Central memory CD8-positive, alpha-beta T cell (primary cell): ENCODE measurements at places on chromosomes 6 and 20.

DNA sequence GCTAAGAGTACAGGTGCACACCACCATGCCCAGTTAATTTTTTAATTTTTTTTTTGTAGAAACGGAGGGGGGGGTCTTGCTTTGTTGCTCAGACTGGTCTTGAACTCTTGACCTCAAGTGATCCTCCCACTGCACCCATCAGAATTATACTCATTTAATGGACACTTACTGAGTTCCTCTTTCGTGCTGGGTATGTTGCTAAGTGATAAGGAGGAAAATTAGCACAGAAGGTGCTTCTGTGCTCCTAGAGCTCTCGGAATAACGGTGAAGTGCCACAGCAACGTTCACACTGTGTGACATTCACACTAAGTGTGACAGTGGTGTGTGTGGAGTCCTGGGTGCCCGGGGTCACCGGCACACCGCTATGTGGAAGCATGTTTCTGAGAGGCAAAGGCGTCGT lies 32.1 kb upstream of the BMP6 start:
- no peaks in the 10 kb centered on the region for H3K36me3 ChIP-seq
- H3K27ac ChIP-seq = no peak overlapping the region
- no peaks in the 10 kb centered on the region for H3K4me1 ChIP-seq
- DNase-seq = no peak
- no peak overlapping the region for H3K4me3 ChIP-seq

- DNase-seq = no peak
- peaks cover 61% of the 10 kb centered on the region for H3K27me3 ChIP-seq
- H3K27ac ChIP-seq = no peak overlapping the region
- no peak overlapping the region for H3K4me3 ChIP-seq
- no peaks in the 10 kb centered on the region for H3K36me3 ChIP-seq
Observed at GRCh38 chr6:137530404-137530803, 36.2 kb upstream of the OLIG3 start.

DNA sequence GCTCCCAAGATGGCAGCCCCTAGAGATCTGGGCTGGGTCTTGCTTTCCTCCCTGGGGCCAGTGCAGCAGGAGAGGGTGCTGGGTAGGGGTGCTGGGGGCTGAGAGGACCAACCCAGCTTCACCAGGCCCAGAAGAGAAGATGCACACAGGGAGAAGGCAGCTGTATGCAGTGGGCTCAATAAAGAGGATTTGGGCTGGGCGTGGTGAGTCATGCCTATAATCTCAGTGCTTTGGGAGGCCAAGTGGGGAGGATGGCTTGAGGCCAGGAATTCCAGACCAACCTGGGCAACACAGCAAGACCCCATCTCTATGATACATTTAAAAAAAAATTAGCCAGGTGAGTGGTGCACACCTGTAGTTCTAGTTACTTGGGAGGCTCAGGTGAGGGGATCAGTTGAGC lies 25.7 kb upstream of the EMILIN3 start:
- peaks cover 5% of the 10 kb centered on the region for H3K4me1 ChIP-seq
- H3K27ac ChIP-seq = no peak overlapping the region
- peaks cover 1% of the 10 kb centered on the region for H3K36me3 ChIP-seq
- no peak for DNase-seq
- no peaks in the 10 kb centered on the region for H3K27me3 ChIP-seq

- DNase-seq = no peak
- H3K4me1 ChIP-seq = peaks cover 24% of the 10 kb centered on the region
- H3K4me3 ChIP-seq = no peak overlapping the region
Observed at GRCh38 chr6:108961985-108962384, 113.8 kb downstream of the ARMC2 start.

DNA sequence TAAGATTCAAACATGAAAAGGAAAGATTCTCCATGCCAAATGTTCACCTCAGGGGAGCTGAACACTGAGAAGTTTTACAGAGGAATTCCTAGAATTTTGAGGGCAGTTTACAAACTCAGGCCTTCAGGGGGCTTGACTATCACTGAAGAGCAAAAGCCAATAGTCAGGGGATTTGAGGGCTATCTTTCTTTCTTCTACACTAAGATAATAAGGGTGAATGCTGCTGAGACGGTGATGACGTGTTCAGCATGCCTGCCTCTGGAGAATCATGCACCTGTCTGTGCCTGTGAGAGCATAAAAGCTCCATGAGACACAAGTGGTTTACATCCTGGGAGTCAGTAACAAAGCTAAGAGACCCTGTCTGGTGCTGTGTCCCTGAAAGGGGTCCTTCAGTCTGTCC lies 1085.6 kb downstream of the KIF16B start:
- H3K27ac ChIP-seq = no peak overlapping the region
- no peaks in the 10 kb centered on the region for H3K27me3 ChIP-seq
- peaks cover 2% of the 10 kb centered on the region for H3K36me3 ChIP-seq
- no peaks in the 10 kb centered on the region for H3K4me1 ChIP-seq

DNA sequence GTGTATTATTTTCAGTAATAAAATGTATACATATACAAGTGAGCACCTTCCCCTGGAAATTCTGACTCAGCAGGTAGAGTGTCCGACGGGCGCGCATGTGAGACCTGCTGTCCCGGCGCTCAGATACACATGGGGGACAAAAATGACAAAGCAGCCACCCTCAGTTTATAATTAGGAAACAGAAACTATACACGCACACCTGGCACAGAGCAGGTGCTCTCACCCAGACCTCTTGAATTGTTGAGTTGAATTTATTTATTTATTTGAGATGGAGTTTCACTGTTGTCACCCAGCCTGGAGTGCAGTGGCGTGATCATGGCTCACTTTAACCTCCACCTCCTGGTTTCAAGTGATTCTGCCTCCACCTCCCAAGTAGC lies 180.4 kb downstream of the ZDHHC14 start:
- peak overlapping the region; percentile 73 for H3K4me3 ChIP-seq
- peak overlapping the region; percentile 92 for H3K27ac ChIP-seq
- peaks cover 3% of the 10 kb centered on the region for H3K36me3 ChIP-seq
- H3K4me1 ChIP-seq = peaks cover 26% of the 10 kb centered on the region
- no peaks in the 10 kb centered on the region for H3K27me3 ChIP-seq
- DNase-seq = no peak
